NCI-H1105 (cell line): ENCODE measurements at places on chromosomes 13 and 19.
A peak's percentile ranks its signal among the peaks of the same experiment; 100 is the strongest.

DNA sequence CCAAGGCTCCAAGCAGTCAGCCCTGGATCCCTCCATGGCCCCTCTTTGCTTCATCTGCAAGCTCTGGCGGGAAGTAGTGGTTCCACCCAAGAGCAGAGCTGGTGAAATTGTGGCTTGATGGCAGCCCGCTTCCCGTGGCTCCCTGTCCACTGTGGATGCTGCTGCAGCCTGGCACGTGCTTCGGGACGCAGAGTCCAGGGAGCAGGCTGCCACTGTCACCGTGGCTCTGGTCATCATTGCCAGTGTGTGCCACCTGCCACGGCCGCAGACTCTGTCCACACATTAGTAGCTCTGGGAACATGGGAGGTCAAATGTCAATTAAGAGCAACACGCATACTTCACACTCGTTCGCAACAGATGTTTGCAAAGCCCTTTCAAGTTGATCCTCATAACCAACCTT lies 40.8 kb upstream of the RNF17 start:
- DNase-seq = no peak

DNA sequence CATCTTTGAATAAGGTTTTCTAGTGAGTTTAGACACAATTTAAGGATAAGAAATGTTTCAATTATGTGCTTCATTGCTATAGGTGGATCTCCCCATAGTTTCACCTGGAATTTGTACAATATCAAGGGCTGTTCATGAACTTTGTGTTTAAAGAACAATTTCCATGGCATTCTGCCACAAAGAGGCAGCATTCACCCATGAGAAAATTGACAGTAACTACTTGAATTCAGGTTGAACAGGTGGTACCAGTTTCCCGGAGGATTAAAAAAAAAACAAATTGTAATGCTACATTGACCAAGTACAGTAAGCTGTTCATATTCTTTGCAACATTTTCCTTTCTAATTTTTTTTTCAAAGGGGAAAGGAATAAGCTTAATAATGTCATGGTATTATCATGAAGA lies 9.1 kb downstream of the SLITRK5 start:
- peak; percentile 53 for DNase-seq

DNA sequence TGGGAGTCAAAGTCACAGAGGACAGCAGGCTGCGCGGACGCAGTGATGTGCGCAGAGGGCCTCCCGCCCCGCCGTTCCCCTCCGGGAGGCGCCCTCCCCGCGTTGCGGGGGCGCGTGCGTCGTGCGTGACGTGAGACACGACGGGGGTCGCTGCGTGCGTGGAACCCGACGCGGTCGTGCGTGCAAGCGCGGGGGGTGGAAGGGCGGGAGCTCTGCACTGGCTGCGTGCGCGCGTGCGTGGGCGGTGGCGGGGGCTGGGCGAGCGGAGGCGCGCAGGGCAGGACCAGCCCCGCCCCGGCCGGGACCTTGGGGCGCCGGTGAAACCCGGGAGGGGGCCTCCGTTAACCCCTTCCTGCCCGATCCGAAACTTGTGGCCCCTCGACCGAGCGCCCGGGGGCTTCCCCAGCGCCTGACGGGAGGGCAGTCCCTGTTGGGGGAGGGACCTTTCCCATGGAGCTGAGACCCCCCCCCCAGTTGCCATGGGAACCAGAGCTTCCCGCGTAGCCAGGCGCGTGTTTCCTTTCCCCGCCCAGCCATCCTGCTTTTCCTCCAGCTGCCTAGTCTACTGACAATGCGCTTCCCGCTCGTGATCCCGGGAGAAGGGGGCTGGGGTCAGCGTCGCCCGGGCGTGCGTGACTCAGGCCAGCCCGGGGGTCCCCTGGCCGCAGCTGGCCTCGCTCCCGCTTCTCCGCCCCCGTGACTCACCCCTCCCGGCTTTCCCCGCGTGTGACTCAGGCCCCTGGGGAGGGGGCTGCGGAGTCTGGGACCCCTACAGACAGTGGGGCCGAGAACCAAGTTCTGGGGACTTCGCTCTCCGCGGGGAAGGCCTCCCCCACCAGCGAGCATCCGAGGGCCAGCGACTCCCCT lies 7.3 kb upstream of the HOOK2 start:
- peak; percentile 78 for DNase-seq

GRCh38 chr13:46039411-46040182 lies 12.9 kb downstream of the ZC3H13 start:
- no peak for DNase-seq

DNA sequence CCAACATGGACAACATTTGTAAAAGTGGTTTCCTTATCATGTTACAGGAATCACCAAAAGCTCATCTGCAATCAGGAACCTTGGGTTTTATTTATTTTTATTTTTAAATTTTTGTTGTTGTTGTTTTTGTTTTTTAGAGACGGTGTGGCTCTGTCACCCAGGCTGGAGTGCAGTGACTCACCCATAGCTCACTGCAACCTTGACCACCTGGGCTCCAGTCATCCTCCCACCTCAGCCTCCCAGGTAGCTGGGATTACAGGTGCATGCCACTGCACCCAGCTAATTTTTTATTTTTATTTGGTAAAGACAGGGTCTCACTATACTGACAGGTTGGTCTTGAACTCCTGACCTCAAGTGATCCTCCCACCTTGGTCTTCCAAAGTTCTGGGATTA lies 13.6 kb upstream of the SERP2 start:
- DNase-seq = no peak

GRCh38 chr13:62360609-62361008 lies 945.0 kb upstream of the PCDH20 start:
- peak; percentile 82 for DNase-seq

GRCh38 chr19:12730064-12730463 lies 4.4 kb downstream of the TRIR start:
- DNase-seq = no peak

GRCh38 chr13:52782471-52783448 lies 43.1 kb upstream of the CNMD start:
- DNase-seq = no peak

DNA sequence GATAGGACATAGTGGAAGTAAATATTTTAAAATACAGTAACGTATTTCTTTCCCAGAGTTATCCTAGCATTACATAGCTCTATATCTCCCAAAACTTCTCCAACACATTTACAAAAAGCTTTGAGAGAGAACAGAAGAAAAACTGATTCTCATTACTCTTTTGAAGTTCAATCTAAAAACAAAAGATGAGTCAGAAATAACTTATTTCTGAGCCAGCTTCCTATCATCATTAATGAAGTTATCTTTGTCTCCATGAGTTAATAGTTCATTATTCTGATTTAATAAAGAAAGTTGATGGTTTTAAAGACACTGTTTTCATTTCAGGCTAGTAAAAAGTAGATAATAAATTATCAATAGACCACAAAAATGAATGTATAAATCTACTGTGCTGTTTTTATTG lies 446.7 kb upstream of the SPRY2 start:
- DNase-seq = no peak

DNA sequence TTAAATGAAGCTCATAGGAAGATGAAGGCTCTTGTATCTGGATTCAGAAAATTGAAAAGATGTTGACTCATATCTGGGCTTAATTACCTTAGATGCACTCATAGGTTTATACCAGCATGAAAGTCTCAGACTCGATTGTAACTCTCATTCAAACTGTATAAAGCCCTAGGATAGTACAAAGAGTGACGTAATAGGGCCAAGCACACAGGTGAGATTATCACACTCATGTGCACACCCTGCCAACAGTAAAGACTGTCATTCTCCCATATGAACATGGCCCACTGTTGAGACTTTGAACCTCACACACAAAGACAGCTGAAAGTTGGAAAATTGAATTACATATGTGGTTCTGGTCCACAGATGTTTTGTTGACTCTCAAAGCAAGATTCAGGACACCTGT lies 18.0 kb upstream of the ZNF723 start:
- no peak for DNase-seq

DNA sequence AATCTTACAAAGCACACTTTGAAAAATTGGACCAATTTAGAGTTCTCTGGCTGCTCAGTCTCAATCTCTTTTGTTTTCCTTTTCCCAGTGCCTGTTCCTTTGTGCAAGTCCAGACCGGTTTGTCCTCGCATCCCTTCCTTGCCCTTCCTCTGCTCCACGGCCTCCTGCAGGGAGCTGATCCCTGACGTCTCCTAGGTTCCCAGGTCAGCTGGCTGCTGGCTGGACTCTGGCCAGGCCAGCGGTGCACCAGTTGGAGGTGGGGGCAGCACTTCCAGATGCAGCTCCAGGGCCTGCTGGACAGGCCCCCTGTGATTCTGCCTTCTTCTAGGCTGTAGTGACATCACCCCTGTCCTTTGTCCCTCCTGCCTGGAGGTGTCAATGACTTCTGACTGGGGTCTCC lies 44.0 kb upstream of the KPNA3 start:
- no peak for DNase-seq

DNA sequence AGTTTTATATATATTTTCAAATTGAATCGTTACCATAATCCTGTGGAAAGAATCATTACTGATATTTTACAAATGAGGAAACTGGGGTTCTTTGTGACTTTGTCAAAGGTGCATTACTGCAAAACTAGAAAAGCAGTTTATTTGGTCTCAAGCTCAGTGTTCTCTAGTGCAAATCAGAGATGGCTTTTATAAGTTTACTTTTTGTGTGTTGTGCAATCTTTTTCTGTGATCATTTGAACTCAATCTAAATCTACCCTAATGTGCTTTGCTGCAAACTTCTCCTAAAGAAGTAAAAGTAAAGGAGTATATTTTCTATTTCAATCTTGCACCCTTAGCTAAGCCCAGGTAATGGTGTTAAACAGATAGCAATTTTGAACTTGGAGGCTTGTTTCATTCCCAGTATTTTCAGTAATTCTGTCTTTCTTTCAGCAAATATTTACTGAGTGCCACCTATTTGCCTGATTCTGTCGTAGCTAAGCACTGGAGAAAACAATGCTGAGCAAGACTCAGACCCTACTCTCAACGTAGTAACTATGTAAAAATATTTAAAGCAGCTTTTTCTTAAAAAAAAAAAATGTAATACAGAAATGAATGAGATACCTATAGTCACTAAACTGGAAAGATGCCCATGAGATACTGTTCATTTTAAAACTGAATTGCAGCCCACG lies 124.0 kb downstream of the TDRD3 start:
- DNase-seq = no peak

DNA sequence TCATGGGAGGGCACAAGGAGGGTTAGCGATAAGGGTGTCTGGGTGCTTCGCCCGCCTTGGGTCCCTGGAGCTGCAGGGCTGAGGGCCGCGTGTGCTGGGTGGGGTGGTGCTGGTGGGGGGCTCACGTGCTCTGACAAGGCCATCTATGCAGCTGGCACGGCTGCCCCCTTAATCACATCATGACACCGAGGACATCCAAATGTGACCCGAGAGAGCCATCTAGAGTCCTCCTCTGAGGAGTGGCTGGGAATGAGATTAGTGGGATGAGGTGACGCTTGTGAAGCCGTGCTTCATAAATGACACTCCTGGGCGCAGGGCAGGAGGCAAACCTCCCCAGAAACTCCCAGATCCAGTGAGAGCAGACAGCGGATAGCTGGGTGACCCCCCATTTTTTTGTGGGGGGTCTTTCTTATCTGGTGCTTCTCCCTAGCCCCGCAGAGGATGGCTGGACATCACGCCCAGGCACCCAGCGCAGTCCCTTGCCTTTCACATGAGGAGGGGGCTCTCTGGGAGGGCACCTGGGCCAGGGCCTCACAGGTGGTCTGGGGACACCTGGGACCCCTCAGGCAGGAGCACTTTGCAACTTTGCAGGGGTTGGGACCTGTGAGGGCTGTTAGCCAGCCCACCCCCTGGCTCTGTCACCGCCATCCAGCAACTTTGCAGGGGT lies 6.6 kb downstream of the FZR1 start:
- no peak for DNase-seq

DNA sequence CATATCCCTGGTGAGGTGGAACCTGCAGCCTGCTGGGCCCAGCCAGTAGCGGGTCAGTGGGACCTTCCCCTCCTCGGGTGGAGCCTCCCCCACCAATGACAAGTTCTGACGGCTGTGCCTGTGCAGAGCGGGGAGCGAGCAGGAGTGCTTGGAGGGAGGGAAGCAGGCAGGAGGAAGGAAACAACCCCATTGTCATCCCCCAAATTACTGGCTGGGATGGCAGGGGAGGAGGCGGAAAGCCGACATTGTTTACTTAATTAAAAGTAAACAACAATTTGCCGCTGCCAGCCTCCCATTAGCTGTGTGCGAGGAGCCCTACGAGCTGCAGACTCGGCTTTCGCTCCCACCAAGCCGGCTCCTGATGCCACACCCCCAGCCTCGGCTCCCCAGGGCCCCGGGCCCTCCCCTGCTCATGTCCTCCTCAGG lies 45.5 kb downstream of the LYL1 start:
- DNase-seq = peak; percentile 82

- DNase-seq = no peak
Measured at GRCh38 chr13:45847554-45848224, 3.9 kb downstream of the SIAH3 start.

- no peak for DNase-seq
Measured at GRCh38 chr13:28493740-28494503, 1.0 kb downstream of the FLT1 start.

DNA sequence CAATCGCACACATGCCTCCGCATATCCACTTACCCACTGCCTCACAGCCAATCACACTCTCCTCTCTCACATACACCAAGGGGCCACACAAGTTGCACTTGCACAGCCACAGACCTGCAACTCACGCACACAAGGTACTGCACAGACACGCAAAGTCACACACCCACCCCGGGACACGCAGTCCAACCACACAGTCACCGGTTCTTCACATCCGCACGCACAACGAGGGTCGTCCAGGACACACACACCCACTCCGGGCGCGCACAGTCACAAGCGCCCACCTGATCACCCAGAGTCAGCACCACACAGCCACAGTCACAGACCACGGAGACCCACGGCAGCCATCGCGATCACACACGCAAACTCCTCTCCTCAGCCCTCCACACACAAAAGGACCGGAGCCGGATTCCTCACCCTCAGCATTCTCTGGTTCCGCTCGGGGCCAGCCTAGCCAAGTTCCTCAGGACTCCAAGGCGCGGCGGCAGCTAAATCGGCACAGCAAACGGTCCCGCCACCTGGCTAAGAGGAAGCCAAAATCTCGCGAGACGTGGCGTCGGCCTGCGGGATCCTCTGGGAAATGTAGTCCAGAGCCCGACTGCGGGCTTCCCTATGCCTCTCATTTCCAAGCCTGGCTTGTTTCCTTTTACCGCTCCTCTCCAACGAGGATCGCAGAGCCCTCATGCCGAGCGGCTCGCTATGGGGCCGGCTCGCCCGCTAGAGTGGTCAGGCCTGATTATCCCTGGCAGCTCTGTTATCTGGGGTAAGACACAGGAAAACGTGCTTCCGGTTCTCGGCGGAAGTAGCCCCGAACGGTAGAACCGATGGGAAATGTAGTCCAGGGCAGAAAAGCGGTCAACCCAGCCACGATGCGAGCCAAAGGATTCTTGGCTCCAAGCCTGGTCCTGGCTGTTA lies at the start of gene ZNF850:
ZNF850 (minus strand) TSS at position 497 of the 912 bp plus-strand sequence. CDS start 10,201 bp downstream, outside the sequence.
- peak; percentile 89 for DNase-seq
